ENCODE measurements at places on chromosomes 1 and 21.

DNA sequence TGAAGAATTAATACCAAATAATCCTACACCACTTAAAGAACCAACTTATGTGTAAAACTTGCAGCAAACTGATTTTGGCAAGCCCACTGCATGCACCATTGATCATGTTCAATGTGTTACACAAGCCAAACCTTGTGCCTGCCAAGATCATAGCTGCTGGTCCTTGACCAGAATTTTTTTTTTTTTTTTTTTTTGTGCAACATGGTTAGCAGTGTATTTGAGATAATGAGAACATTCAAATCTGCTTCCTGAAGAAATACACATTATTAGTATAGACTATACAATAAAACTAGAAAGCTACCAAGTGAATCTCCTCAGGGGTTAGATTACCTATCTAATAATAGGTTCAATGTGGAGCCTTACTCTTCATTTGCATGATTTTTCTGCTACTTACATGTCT lies 421.0 kb downstream of the MRPL39 start:
- DNase-seq: no peak

DNA sequence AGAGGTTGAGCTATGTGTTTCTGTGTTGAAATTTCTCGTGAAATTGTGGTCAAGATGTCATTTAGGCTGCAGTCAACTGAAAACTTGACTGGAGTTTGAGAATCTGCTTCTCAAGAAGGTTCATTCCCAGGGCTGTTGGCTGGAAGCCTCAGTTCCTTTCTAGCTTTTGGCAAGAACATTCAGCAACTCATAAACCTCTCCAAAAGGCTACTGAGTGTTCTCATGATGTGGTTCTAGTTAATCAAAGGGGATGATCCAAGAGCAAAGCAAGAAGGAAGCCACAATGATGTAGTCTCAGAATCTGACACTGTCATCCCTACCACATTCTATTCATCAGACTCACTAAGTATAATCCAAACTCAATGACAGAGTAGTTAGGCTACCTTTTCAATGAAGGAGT lies 66.6 kb downstream of the SPATA6 start:
- DNase-seq: no peak

DNA sequence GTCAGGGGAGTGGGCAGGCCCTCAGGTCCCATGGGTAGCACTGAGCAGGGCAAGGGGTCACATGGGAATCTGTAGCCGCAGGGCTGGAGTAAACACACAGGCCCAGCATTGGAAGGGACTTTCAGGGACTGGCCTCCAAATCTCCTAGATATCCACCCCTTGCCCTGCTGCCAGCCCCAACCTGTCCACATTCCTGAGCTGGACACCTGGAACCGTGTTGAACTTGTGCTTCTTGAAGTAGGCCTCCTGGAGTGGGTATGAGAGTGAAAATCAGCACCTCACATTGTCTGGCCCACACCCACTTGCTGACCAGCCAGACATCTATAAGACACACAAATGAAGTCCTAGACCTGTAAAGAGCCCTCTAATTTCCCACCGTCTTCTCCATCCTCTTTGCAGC lies 7.7 kb downstream of the POMGNT1 start:
- DNase-seq: no peak

DNA sequence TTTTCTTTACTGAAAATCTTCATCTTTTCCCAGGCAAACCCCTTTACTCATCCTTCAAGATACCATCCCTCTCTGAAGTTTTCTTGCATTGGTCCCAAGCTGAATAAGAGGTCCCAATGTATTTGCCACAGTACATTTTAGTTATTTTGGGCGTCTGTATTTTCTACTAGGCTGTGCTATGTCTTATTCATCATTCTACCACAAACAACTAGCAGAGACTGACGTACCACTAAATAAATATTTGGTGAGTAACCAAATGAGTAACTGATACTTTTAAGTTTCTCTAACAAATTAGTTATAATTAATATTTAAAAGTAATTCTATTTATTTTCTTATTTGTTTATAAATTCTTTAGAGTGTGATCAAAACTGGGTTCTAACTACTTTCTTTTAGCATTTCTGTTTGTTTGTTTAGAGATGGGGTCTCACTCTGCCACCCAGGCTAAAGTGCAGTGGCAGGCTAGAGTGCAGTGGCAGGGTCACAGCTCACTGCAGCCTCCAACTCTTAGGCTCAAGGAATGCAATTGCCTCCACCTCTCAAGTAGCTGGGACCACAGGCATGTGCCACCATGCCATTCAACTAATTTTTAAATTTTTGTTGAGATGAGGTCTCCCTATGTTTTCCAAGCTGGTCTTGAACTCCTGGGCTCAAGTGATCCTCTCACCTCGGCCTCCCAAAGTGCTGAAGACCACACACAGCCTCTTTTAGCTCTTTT lies 33.1 kb downstream of the NDC1 start:
- DNase-seq: no peak

GRCh38 chr21:45803618-45804340 lies 160.3 kb downstream of the PCBP3 start:
- DNase-seq: no peak

DNA sequence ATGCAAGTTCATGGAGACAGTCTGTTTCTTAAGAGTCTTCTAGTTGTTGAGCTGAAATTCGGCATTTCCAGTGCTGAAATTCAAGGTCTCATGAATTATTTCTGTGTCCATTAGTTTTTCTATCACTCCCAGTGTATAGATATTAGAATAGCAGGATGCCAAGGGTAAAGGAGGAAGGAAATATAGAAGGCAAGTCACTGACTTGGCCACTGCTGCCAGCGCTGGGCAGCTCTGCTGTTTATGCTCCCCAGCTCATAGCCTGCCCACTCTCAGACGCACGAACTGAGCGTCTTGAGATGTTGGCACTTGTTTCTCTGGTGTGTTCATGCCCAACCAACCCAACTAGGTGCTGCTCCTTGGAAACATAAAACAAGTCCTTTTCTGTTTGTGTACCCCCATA lies 110.1 kb downstream of the SLC45A1 start:
- DNase-seq: no peak

- no peak for DNase-seq
Observed at GRCh38 chr1:236457775-236458174, 63.7 kb downstream of the EDARADD start.

- no peak for DNase-seq
Observed at GRCh38 chr1:241375886-241376285, 18.9 kb upstream of the RGS7 start.

DNA sequence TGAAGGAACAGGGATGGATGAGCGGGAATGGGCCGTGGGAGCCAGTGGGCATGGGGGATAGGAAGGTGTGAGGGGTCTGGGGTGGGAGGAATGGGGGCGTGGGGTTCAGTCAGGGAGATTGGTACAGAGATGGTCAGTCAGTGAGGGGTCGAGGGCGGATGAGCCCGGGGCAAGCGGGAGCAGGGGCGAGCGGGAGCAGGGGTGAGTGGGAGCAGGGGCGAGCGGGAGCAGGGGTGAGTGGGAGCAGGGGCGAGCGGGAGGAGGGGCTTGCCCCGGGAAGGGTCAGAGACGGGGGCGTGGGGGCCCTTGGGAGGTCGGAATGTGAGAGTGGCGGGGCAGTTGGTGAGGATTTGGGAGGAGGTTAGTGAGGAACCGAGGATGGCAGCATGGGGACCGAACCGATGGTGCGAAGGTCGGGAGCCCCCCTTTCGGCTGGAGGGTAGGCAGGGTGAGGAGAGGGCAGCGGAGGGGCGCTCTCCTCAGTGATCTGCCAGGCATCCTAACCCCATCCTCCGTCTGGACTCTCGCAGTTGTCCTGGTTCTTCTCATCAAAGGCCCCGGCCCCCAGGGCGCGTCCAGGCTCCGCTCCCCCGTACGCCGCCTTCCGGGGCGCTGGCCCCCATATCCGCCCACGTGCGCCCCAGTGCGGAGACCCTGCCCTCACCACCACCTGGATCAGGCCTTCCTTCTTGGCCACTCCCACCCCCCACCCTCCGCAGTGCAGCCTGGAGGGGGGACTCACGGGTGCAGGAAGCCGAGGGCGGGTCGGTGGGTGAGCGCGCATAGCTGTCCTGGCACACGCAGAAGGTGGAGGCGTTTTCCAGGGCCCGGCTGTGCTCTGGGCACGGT lies 11.2 kb downstream of the EPHA10 start:
- DNase-seq: no peak

GRCh38 chr1:236395230-236395946 lies 1.3 kb downstream of the EDARADD start:
- no peak for DNase-seq

GRCh38 chr1:9440763-9441194 lies 98.5 kb upstream of the SLC25A33 start:
- peak; percentile 9 for DNase-seq

- no peak for DNase-seq
Observed at GRCh38 chr1:20031161-20031560, 38.8 kb upstream of the PLA2G5 start.

DNA sequence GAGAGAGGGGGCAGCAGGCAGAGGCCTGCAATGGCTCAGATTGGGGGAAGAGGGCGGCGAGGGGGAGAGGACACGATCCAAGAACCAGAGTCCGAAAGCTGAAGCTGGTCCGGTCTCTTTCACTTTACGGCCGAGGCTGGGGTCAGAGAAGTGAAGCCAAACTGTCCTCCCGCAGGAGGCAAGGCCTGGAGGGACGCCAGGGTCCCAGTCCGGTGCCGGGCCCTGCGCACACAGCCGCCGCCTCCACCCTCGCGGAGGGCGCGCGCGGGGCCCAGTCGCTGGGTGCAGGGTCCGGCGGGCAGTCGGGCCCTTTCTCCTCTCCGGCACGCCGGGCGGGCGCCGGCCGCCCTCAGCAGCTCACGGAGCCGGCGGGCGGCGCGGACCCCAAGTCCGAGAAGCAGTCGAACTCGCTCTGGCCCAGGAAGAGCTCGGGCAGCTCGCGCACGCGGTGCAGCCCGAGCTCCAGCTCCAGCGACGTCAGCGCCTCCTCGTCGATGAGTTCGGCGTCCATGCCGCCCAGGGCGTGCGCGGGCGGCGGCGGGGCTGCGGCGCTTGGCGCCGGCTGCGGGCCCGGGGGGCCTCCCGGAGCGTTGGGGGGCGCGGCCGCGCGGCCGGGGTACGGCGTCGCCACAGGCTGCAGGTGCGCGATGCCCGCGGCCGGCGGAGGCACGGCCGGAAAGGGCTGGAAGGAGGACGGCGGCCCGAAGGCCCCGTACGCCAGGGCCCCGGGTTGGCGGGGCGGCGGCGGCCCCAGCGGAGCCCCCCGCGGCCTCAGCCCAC lies 749 bp downstream of the CITED4 start:
- DNase-seq: no peak

All from midbrain (tissue), 1 donor.